ENCODE measurements at places on chromosomes 11 and 22.

DNA sequence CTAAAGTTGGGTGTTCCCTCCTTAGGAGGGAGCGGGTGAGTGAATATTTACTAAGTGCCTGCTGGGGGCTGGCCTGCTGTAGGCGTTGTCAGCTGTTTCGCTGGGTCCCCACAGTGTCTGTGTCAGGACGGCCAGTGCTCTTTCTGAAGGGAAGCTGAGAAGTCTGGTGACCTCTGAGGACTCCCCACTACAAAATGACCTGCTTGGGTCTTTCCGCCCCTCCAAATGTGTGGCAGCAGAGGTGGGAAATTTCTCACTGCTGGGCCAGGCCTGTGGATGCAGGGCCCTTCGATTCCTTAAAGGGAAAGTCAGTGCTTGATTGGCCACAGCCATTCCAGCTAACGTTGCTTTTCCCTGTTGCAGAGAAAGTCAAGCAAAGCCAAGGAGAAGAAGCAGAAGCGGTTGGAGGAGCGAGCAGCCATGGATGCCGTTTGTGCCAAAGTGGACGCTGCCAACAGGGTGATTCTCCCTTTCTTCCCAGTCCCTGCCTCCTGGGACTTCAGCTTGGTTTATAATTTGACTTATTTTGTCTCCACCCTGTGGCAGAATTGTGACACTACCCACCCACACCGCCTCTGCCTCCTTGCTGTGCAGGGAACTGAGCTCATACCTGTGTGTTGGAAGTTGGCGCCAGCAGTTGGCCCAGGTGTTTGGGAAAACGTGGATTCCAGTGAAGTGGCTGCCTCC lies 6.8 kb downstream of the NAA40 start:
- DNase-seq, result peak; percentile 52

- no peak for DNase-seq
Measured at GRCh38 chr22:25111579-25112517, 87.8 kb upstream of the CRYBB3 start.

DNA sequence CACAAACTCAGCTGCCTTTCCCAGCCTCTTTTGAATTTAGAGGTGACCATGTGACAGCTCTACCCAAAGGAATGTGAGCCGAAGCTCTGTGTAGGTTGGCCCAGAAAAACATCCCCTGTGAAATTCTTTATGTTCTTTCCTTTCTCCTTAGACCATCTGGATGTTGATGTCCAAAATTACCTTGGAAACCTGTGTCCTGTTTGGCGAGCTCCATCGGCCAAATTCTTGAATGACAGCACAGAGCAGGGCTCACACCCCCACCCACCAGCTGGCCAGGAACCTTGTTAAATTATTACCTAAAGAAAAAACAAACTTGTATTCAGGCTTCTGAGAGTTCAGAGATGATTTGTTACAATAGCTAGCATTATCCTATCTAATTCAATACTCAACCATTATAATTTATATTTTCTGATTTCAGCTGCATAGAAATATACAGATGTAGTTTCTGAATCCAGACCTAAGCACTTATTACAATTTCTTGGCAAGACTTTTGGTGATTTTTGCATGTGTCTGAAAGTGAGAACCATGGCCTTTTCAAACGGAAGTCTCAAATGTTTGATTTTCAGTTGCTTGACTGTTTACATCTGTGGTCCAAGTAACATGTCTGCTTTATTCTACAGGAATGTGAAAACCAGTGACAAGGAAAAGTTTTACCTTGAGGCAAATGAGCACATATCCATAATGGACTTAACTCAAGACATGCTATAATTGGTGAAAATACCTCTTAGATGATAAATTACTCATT lies 554.2 kb downstream of the NTM start:
- no peak for DNase-seq

GRCh38 chr11:92880381-92880780 lies 89.1 kb upstream of the MTNR1B start:
- DNase-seq, result no peak

DNA sequence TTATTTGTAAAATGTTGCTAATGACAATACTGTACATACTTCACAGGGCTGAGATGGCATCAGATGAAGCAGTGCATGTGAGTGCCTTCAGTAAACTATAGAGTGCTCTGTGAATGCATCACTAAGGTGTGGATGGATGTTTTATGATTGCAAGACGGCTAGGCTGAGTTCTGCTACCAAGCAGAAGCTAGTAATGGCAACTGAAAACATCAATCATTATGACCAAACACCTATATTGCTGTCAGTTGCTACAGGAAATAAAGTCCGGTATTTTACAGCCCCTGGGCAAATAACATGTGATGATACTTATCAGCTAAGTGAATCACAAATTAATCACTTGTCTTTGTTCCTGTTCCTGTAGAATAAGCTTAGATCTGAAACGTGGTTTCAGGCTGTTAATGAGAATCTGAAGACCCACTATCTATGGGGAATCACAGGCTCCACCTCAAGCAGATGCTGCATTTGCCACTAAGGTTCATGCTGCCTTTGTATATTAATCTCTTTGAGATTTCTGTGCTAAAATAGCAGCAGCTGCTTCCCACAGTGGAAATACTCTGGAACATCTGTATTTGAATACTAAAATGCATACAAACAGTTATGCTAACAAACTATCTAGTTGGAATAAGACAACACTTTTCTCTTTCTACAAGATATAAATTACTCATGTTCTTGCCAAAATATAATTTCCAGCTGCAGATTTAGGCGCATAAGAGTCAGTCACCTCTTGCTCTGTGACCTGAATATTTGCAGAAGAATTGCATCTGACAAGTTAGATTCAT lies 254.0 kb upstream of the PITPNB start:
- DNase-seq, result no peak

DNA sequence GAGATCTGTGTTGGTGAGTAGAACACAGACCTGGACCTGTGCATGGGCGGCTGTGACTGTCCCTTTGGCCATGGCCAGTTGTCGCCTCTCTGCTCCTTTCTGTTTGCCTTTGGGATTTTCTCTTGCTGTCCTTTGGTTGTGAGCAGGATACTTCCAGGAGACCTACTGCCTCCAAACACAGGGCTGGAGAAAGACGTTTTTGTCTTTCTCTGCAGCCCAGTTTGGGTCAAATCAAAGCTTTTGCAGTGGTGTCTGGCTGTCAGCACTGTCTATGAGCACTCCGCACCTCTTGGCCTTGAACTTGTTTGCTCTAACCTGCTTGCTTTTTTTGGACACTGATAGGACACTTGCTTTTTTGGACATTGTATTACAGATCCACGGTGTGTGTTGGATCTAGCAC lies 108.9 kb upstream of the SORL1-AS1 start:
- DNase-seq, result no peak

GRCh38 chr11:110355011-110355744 lies 58.8 kb upstream of the RDX start:
- DNase-seq, result no peak

GRCh38 chr22:48677621-48678020 lies 1150.1 kb downstream of the BRD1 start:
- no peak for DNase-seq

- DNase-seq, result peak; percentile 73
Measured at GRCh38 chr11:2151500-2152257, 9.3 kb downstream of the INS start.

DNA sequence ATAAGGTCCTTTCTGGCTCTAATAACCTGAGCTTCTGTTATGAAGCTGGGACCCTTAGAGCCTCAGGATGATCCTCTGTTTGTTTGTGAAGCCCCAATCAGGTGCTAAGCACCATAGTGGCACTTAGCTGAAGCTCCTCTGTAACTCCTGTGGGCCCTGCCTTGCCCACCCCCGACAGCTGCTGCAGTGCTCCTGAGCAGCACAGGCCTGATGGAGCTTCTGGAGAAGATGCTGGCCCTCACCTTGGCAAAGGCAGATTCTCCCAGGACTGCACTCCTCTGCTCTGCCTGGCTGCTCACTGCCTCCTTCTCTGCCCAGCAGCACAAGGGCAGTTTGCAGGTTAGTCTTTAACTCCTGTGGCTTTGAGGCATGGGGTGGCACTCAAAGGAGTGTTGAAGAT lies 19.0 kb upstream of the CCDC134 start:
- DNase-seq, result no peak

DNA sequence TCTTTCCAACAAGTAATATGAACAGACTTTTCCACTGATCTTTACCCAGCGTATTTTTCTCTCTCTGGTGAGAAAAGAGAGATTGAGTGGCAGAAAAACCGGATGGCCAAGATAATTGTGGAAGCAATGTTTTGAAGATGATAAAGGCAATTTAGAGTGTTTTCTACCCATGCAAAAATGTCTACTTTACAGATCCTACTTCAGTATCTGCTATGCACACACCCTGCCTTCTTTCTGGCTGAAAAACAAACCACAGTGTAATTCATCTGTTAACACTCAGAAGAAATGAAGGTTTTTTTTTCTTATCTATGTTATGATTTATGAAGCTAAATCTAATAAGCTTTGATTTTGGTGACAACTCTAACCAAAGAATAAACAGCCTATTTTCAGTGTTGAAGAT lies 56.8 kb downstream of the SLC5A12 start:
- no peak for DNase-seq

GRCh38 chr11:27570542-27570941 lies 64.0 kb upstream of the LIN7C start:
- DNase-seq, result no peak

DNA sequence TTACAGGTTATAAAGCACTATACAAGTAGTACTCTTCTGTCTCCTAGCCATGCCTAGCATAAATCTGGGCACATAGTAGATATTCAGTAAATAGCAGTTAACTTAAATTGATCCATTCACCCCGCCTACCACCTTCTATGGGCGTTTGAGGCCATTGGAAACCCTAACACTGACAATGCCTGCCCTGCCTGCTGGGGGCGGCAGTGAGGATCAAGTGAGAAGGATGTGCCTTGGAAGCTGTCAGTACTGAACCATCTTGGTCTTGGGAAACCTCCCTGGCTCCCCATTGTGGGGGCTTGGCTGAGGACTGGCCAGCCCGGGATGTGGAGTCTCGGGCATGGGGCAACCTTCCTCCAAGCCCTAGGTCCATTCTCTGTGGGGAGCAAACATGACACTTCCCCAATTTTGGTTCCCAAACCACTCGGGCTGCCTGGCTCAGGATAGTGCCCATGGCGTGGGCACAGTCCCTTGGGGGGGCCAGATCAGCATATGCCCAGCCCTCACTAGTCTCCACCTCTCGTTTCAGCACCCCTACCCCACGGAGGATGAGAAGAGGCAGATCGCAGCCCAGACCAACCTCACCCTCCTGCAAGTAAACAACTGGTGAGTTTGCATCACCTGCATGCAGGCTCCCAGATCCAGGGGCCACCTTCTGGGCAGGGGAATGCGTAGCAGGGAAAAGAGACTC lies 67.4 kb downstream of the FEZ1 start:
- no peak for DNase-seq

DNA sequence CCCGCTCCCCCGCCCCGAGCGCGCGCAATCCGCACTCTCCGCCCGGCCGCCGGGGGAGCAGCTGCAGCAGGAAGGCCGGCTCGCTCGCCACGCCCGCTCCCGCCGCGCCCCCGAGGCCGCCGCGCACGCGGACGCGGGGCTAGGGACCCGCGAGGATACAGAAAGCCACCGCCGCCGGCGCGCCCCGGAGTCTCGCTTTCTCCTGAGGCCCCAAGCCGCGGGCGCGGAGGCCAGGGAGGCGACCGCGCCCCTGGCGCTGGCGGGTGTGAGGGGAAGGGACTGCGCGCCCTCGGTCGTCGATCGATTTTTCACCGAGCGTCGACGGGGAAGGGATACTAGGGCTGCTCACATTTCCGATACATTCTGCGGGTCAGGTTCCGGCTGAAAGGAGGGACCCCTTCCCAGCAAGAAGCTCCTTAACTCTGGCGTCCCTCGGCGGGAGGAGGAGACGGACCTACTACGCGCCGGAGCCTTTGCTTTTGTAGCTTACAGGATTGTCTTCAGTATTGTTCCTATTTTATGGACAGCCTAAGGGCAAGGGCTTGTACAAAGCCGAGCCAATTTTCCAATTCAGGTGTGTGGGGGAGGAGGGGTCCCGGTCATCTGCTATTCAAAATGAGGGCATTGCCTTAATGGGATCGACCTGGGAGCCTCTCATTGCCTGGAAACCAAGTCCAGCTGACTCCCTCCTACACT lies 416 bp upstream of the GAB2 start:
- peak; percentile 89 for DNase-seq

- DNase-seq, result no peak
Measured at GRCh38 chr11:129408865-129409444, 33.3 kb downstream of the BARX2 start.

GRCh38 chr22:46172522-46173110 lies 22.3 kb downstream of the PPARA start:
- DNase-seq, result no peak

DNA sequence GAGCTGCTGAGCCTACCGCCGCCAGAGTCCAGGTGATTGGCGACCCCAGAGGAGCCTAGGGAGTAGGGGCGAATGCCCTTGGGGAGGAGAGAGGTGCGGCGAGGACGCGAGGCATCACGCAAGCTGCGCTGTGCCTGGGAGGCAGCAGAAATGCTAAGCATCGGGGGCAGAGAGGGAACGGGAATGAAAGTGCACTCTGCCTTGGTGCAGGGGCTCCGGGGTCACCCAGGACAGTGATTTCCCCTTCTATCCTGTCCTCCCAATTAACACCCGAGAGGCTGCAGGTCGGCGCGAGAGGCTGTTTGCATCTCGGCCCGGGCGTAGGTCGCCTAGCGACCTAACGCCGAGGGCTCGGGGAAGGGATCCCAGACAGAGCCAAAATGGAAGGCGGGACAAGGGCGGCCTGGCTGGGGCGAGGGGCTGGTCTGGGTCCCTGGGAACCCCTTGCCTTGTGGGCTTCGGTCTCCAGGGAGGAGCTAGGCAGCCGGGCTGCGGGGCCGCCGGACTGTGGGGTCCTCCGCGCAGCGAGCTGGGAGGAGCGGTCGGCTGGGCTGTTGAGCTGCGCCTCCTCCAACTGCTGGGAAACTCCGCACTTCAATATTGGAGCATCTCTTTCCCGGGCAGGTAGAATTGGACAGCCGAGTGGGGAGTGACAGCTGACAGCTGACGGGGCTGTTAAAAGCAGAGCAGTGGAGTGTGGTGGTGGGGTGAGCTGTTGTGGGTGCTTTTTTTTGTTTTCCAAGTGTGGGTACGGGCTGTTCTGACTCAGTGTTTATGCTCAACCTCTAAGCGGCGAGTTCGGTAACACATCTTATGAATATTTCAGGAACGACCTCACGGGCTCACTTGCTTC lies 657 bp downstream of the ELMOD1 start:
- DNase-seq, result no peak

- no peak for DNase-seq
Measured at GRCh38 chr11:99901175-99901574, 785.9 kb upstream of the ARHGAP42 start.

Measured in inflammatory macrophage (primary cell).